ELR (cell line): ENCODE measurements at places on chromosomes 5 and 9.

DNA sequence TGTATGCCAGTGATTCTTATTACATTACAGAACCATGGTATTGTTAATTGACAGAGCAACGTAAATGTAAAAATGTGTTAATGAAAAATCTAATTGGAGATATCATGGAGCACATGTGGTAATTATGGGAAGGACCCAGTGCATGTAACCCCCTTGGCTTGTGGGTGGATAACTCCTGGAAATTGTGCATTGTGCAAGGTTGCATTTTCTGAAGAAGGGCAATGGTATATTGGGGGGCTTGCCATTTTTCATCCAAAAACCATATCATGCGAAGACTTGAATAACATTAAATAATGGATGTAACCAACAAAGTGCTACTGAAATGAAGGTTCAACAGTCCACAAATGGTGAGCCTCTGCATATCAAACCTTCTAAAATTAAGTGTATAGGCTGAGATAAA is 47.6 kb downstream of the BASP1 start:
- no peak for DNase-seq

GRCh38 chr9:108258640-108259039 is 597.1 kb downstream of the ACTL7B start:
- no peak for DNase-seq

DNA sequence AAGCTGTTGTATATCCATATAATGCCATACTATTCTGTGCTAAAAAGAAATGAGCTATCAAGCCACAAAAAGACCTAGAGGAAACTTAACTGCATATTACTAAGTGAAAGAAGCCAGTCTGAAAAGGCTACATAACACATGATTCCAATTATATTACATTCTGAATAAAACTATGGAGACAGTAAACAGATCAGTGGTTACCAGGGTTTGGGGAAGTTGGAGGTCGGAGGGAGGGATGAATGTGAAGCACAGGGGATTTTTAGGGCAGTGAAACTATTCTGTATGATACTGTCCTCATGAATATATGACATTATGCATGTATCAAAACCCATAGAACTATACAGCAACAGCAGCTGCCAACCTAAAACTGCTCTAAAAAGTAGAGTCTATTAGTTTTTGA is 5.6 kb upstream of the RFK start:
- no peak for DNase-seq

GRCh38 chr5:62310426-62311143 is 4.6 kb downstream of the KIF2A start:
- peak; percentile 16 for DNase-seq

DNA sequence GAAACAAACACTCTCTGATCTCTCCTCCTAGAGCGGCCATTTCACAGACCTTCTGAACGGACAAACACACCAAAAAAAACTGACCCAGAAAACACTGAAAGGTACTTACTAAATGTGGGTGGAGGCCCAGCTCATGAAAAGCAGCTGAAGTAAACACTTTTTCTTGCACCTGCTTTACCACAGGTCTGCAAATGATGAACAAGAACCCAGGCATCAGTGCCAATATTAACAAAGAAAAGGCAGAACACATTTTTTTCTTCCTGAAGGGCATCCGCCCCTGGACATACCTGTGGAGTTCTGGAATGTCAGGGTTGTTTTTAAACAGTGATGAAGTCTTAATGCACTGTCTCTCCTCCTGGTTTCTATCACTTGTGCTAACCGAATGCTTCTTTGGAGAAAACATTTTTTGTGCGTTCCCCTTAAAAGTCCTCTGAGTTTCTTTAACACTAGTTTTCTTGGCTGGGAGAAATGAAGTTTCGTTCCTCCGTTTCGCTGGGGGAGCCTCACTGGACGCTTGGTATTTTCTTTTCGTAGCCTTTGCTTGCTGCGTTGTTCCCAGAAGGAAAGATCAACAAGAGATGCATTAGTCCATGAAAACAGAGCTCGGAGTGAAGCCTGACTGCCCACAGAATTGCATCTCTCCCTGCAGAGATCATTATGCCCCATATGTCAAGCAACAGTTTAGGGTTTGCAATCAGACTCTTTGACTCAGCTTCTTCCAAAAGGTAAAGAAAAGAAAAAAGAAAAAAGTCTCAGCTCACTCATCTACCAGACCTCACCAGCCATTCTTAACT is 7.4 kb downstream of the DDX31 start:
- no peak for DNase-seq

DNA sequence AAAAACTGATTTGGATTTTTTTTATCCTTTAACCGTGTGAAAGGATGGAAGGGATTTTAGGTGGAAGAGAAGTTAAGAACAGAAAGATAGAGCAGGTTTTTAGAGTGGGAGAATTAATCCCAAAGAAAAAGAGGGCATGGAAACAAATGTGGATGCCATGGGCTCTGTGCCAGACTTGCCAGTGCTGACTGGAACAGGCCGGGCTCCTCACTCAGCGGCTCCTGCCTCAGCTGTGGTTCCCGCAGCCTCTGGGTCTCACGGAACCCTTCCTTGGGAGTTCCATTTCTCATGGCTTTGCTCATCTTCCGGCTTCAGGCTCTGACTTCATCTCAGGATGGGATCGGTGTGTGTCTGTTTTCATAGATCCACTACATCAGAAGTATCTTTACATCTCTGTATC is 30.4 kb upstream of the SLC2A8 start:
- DNase-seq, result no peak

GRCh38 chr5:65483546-65484346 is 2.0 kb upstream of the ADAMTS6 start:
- peak; percentile 85 for DNase-seq

- no peak for DNase-seq
Measured at GRCh38 chr5:81506378-81506777, 112.4 kb upstream of the ACOT12 start.

- no peak for DNase-seq
Measured at GRCh38 chr5:115389034-115389798, 92.8 kb upstream of the CCDC112 start.

DNA sequence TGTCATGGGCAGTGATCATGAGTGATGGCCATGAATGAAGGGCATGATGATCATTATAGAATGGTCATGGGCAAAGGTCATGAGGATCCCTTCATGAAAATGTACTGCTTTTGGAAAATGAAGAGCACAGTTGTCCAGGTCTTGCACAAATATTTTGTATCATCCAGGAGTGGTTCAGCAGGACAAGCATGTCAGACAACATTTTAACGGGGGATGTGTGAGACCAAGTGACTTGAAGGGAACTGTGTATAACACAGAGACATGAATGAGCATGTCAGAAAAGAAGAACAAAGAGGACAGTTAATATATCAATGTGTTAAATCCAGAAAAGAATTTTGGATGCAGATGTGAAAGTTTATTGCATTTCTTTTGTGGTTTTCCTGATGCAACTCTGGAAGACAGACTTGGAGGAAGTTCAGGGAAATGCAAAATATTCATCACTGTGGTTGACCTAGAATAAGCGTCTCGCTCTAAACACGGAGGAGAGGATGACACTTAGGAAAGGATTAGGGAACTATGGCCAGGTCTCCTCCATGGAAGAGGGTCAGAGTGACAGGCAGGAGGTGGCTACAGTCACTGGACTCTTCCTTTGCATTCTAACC is 116.1 kb upstream of the IRX4 start:
- DNase-seq, result no peak

GRCh38 chr5:176679365-176680225 is 32.3 kb downstream of the TSPAN17 start:
- DNase-seq, result no peak

GRCh38 chr9:34606905-34607304 is 5.0 kb downstream of the RPP25L start:
- no peak for DNase-seq

DNA sequence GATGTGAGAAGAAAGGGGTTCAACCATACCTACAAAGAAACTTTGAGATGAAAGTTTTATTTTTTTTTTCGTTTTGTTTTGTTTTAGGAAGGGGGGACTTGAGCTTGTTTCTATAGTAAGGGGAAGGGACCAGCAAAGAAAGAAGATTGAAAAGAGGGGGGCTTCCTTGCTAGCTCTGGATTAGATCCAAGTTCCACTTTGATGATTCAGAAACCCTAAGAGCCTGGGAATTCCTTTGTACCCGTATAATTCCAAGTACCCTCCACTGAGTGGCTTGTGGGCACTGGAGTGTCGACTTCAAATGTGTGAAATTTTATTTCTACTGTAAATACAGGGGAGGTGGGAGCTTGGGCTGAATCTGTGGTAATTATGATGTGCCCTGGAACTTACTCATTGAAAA is 10.9 kb downstream of the MAMDC2 start:
- DNase-seq, result no peak

DNA sequence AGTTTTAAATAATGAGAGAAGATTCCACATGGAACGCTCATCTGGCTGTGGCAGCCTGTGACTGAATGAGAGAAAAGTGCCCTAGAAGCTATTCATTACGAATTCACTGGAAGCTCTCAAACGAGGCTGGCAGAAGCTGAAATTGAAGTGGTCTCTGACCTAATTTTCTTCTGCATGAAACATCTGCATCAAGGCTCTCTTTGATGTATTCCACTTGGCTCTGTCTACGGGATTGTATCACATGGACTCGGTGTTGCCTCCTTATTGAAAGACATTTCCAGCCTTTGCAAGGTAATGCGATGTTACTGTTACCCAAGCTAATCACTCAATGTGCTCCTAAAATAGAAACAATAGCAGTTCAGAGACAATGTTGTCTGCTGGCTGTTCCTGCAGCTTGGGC is 246.9 kb upstream of the ZNF462 start:
- DNase-seq, result no peak

GRCh38 chr9:131008909-131009618 is at the start of gene LAMC3:
Gene LAMC3, plus strand, starts transcription at chr9:131009174. Its CDS starts 41 bp downstream, at chr9:131009215.
- no peak for DNase-seq
